Kasumi-1 (cell line): ENCODE measurements at places on chromosomes 11 and 22.

DNA sequence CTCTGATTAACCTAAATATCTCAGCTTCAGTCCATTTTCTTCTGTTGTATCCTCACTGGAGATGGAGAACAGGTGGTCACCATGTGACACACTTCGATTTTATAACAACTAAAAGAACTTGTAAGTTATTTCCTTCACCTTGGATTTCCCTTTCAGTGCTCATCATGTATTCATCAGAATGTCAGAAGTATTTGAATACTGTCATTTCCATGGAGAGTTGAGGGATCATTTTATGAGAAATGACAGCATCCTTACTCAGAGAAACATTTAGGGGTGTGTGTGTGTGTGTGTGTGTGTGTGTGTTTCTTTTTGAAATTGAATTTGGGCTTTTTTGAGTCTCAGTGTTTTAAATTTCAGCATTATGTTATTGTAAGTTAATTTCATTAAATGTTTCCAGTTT lies 205.8 kb downstream of the ARHGAP42 start:
- DNase-seq: no peak

DNA sequence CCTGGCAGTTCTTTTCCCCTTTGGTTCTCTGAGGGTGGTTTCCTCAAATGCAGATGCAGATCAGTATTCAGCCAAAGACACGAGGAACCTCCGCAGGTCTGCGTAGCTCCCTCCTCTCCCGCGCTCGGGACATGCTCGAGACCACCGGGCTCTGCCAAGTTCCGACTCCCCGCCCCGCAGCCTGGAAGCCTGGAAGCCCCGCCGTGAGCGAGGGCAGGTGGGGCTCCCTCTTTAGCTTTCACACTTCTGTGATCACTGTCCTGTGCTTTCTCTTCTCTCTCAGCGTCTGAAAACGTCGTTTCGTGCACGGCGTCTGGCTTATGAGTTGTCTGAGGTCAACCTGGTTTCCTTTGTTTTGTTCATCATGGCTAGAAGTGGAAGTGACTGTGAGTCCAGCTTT lies 26.6 kb downstream of the ZBED4 start:
- peak; percentile 40 for DNase-seq

DNA sequence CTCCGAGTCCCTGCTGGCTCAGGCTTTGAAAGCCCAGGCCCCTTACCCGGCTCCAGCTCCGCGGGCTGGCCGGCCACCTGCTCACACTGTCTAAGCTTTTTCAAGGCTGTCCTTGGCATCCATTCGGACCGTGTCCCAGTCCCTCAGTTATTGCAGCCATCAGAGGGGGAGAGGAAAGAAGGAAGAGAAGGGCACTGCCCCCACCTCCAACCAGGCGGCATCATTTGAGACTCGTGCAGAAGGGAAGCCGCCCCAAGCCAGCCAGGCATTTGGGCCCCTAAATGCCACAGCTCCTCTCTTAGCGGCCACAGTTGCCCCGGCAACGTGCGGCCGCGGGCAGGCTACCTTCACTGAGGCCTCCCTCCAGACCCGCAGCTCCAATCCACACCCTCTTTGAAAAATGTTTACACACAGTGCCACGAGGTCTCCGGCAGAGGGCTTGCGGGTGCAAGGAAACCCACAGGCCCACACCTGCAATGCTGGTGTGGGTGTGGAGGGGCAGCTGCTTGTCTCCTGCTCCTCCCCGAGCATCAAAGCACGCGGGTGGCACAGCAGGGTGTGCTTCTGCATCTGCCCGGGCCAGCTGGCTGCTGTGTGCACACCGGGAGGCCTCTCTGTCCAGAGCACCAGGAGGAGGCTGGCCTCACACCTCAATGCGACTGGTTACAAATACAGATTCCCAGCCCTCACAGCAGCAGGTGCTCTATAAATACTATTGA lies 124.4 kb downstream of the CTTN start:
- no peak for DNase-seq

DNA sequence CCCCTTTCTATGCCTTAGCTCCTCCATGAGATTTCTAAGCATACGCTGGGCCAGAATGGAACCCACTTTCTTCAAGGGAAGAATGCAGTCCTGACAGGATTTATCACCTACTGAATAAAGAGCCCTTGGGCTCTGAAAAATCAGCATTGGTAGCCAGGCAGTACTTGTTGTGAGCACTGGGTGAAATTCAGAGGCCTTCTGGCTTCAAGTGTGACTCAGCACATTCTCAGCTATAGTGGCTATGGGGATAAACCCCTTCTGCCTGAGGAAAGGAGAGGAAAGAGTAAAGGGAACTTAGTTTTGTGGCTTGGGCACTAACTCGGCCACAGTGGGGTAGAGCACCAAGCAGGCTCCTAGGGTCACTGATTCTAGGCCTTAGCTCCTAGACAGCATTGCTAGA lies 574.8 kb downstream of the JRKL start:
- DNase-seq: no peak

- no peak for DNase-seq
These were observed 13.2 kb downstream of the TANGO2 start for GRCh38 chr22:20034143-20034542.

DNA sequence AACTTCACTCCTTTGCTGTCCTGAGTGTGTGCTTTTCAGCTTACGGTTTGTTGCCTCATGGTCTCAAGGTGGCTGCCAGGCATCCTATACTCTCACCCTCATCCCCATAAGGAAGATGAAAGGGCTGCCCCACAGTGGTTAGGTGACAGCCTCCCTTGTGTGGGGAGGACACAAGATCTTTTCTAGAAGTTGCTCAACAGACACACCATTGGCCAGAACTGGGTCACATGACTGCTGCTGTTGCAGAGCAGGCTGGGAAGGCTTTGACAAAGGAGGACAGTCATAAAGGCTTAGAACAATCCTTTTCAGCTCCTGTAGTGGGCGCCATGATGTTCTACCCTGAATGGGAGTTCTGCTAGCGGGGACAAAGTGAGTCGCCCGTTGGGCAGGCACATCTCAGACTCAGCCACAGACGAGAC lies 69.7 kb upstream of the RASD2 start:
- DNase-seq: no peak
